Activated naive CD8-positive, alpha-beta T cell treated with anti-CD3 and anti-CD28 coated beads, Interleukin-2, amount 50 U/mL, for 24 hours (primary cell): ENCODE measurements at places on chromosomes 7 and 10.

DNA sequence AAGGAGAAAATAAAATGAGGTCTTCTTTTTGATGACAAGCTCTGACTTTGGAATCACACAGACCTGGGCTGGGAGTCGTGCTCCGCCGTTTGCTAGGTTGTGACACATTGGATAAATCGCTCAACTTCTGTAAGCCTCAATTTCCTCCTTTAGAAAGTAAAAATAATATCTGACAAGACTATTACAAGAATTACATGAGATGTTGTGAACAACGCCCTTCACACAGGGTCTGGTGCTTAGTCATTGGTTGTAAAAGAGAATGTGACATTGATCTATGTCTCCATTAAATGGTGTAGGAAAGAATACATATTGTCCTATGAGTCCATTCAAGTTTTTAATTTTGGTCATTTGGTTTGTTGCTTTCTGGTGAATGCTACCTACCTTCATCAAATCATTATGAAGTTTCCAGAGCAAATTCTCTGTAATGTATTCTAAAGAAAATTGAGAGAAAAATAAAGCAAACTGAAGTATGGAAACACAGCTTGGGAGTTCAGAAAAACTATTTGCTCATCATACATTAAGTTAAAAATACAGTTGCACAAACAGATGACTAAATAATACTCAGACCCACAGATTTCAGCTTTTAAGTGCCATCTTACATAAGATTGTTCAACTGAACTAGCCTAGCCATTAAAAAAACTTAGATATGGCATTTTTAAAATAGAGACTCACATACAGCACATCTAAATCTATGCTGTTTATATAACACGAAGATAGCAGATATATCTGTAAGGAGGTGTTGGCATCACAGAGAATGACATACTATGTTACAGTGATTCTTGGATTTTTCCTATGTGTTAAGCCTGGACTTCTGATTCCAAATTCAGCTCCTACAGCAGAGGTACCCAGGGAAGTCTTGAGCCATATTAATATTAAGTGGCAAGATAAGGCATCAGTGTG lies 12.3 kb upstream of the ADRB1 start:
- no peak for DNase-seq

DNA sequence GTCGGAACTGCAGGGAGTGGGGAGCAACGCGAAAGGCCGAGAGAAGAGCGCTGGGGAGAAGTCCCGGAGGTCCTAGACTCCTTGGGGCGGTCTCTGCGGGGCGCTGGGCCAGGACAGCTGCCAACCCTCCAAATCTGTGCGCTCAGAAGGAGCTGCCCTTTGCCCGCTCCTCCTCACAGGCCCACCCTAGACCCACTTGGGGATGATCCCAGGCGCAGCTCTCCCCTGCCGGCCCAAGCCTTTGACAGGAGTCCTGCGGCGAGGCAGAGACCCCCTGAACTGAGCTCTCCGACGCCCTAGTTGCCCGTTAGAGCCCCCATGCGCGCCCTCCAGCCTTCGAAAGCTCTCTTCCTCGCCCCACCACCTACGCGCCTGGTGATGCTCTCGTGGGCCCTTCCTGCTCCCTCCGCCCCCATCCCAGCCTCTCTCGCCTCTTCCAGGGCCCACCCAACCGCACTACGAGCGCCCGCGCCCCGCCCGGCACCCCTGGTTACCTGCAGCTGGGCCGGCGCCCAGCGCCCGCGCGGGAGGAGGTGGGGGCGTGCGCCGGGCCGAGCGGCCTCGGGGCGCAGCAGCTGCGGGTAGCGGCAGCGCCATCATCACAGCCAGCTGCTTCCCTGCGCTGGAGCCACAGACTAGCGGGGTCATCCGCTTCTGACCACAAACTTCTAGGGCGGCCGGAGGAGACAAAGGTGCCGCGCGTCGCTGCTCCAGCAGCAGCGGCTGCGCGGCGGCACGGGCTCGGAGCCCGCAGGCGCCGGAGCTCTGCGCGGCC lies 353.4 kb downstream of the DNAJB6 start:
- DNase-seq = no peak

DNA sequence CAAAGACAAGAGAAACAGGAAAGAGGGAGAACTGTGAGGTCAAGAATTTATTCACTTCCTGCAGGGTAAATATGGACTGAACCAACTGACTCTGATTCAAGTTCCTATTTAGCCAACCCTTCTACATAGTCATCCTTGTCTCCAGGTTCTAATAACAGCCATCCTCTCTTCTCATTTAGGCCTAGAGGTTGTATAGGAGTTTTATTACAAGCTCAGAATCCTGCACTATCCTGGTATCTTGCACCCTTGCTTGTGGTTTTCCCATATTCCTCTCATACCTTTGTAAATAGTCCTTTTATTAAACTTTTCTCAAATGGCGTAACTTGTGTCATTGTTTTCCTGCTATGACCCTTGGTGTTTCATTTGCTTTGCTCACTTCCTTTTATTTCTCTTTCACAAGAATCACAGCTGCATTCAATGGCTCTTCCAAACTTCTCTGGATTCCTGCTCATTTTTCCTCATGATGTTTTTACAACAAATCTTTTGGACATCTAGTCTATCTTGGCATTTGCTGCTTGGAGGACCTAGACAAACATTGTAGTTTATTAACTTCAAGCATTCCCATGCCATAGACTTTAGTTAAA lies 12.4 kb upstream of the OR2A5 start:
- DNase-seq = no peak

DNA sequence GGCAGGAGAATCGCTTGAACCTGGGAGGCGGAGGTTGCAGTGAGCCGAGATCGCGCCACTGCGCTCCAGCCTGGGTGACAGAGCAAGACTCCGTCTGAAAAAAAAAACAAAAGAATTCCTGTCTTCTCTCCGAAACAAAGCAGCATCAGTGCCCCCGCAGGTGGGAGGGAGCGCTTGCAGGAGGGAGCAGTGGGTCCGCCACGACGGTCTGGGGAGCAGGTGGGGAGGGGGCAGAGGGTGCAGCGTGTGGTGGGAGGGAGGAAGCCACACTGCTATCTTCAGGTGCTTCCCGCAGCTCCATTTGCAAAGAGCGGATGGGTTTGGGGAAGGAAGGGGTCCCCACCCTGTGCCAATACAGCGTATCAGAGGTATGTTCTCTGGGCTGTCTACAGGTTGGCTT lies 31.7 kb downstream of the LIMK1 start:
- no peak for DNase-seq

- DNase-seq = no peak
These were observed 11.1 kb downstream of the H2BK1 start for GRCh38 chr7:151198945-151199848.

- no peak for DNase-seq
These were observed 13.1 kb downstream of the C10orf105 start for GRCh38 chr10:71706216-71707121.

GRCh38 chr7:106604303-106604924 lies 56.5 kb downstream of the CCDC71L start:
- no peak for DNase-seq

DNA sequence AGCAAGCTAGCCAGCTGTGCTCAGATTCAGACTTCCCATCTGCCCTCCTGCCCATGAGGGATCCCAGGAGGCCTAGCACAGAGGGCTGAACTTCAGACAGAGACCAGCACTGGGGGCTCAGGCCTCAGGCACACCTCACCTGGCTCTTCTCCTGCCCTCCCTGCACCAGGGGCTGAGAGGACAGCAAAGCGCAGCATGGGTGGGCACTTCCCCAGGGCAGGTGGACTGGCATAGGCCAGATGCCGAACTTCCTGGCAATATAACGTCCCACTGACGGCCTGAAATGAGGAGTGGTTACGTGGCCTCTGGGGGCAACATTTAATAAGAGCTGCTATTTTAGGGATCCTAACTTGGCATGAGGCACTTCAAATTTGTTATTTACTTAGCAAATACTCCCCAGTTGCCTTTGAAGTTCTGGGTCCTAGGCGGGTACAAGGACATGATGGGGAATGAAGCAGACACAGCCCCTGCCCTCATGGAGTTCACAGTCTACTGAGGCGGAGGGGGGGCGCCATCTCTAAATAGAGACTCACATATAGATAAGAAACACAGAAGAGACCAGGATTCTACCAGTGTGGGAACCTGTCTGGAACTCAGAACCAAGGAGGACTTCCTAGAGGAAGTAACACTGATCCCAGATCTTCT lies 101.8 kb upstream of the ZMIZ1 start:
- no peak for DNase-seq

- no peak for DNase-seq
These were observed 1.7 kb upstream of the VGF start for GRCh38 chr7:101166909-101167644.

GRCh38 chr7:27546610-27547009 lies 116.1 kb downstream of the HIBADH start:
- no peak for DNase-seq

DNA sequence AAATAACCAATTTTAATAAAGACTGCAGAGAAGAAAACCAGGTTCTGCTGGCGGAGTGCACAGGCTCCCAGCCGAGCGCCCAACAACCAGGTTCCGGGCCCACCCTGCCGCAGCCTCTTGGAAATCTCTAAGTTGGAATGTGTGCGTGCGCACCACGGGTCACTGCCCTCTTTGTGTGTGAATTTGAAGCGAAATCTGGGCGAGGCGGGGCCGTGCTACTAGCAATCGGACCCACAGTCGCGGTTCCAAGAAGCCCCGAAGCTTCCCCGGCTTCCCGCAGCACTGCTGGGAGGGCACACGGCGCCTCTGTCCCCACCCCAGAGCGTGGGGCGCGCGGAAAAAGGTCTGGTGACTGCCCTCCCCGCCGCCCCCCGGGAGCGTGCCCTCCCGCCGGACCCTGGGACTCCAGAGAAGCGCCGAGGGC lies 666 bp upstream of the MAP3K8 start:
- DNase-seq = peak; percentile 69

GRCh38 chr7:130505753-130506152 lies 13.9 kb downstream of the MEST start:
- DNase-seq = no peak
